ENCODE measurements at places on chromosomes 1 and 21.

DNA sequence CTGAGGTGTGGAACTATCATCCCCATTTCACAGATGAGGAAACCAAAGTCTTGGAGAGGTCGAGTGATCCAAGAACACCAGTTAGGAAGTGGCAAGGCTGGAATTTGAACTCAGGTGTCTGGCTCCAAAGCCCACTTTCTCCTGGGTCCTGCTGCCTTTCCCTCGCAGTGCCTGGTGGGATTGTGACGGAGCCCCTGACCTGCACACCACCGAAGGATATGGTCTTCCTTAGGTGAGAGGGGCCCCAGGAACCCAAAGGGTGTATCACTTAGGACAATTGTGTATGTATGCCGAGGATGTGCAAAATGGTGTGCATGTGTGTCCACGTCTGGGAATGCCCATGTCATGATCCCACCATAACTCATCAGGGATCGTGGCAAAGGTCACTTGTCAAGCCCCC is 392.7 kb downstream of the MATN1 start:
- no peak for DNase-seq

- DNase-seq = no peak
Measured at GRCh38 chr1:77956464-77956863, 22.4 kb downstream of the FUBP1 start.

GRCh38 chr1:172308577-172308976 is 111.9 kb upstream of the C1orf105 start:
- DNase-seq = no peak

DNA sequence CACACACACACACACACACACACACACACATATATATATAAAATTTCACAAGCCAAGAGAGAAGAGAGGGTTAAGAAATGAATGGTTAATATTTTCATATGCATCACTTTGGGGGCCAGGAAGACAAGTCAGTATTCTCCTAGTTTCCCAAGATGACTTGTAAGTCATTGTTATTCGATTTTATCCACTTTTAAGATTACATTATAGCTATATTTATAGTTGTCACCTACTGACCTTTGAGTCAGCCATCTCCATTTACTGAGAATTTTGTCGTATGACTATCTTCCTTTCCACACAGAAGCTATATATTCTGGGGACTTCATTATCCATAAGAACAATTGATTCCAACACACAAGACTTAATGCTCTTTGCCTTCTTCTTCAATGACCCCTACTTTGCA is 8.9 kb downstream of the LYST start:
- DNase-seq = no peak

GRCh38 chr1:83931658-83932253 is 67.2 kb downstream of the TTLL7 start:
- no peak for DNase-seq

DNA sequence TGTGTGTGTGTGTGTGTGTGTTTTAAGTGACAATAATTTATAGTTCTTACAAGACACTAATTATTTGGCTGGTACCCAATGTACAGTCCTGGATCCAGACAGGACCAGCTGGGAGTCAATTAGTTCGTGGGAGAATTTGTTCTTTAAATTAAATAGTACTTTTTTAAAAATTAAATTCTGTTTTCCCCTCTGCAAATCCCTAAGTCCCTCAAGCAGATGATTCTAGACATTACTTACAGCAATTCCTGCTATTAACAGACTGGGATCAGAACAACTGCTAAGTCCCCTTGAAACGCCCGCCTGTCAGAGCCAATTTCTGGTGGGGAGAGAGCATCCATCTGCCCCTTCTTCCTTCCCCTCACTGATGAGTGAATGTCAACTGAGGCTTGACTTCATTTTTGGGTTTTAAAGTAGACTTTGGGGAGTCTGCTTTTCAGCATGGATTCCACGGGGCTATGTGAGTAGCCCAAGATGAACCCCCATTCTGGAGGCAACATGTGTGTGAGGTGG is 83.9 kb downstream of the SMYD2 start:
- no peak for DNase-seq

DNA sequence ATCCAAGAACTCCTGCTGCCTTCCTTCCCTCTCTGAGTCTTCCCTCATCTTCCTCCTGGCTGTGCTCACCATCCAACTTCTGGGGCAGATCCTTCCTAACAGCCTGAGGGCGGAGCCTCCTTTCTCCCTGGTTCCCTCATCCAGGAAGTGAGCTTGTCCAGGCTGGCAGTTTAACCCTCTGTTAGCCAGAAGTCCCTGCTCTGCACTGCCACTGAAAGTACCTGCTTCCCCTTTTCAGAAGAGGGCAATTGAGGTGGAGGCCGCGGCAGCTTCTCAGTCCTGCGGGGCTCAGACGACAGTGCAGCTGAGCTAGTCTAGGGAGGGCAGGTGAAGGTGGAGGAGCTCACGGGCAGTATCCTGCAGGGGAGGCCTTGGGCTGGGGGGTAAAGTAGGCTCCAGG is 149.1 kb downstream of the FCRL5 start:
- DNase-seq = no peak

Measured in stimulated activated CD4-positive, alpha-beta T cell treated with anti-CD3 and anti-CD28 coated beads, Interleukin-1b, Interleukin-23, amount 100 ng/mL, for 48 hours (primary cell).